Activated T-helper 1 cell treated with anti-CD3 and anti-CD28 coated beads, Interleukin-12 subunit alpha, Interleukin-12 subunit beta, Interleukin-2, Interleukin-4 antibody, amounts not matched to agents 30 ng/mL and 10 ng/mL and 1 ng/mL, durations not matched to agents 14 hours and 24 hours and 36 hours (primary cell): ENCODE measurements at places on chromosomes 16 and 17. TPM values are rescaled to one million over a fixed set of nuclear protein-coding genes. Genes with fewer than 3 reads are reported as not detected.

HSD17B1 gene
- 0.49 and 0.78 TPM in 2 replicates for total RNA-seq

AP2B1 gene
- 156 and 167 TPM in 2 replicates for total RNA-seq

TMEM170A gene
- 42.1 and 42.7 TPM in 2 replicates for total RNA-seq

SPATA22 gene
- total RNA-seq, result not detected in 2 replicates

- DNase-seq, result no peak
- no peak overlapping the region for H3K4me3 ChIP-seq
- peaks cover 3% of the 10 kb centered on the region for H3K27me3 ChIP-seq
- H3K36me3 ChIP-seq, result peaks cover 2% of the 10 kb centered on the region
Observed at GRCh38 chr17:65811043-65811442, 249.6 kb upstream of the AXIN2 start.

GRCh38 chr17:17739388-17740066 is 58.3 kb downstream of the RAI1 start:
- DNase-seq, result no peak
- H3K4me1 ChIP-seq, result peaks cover 10% of the 10 kb centered on the region
- H3K4me3 ChIP-seq, result no peak overlapping the region

- no peak overlapping the region for H3K4me3 ChIP-seq
- no peak for DNase-seq
- H3K36me3 ChIP-seq, result no peaks in the 10 kb centered on the region
- peaks cover 18% of the 10 kb centered on the region for H3K27me3 ChIP-seq
- no peaks in the 10 kb centered on the region for H3K4me1 ChIP-seq
Observed at GRCh38 chr17:35154196-35155165, 6.9 kb downstream of the UNC45B start.

CACNG5 gene
- total RNA-seq, result not detected in 2 replicates
